ENCODE measurements at places on chromosomes 12 and 14. TPM values are rescaled to one million over a fixed set of nuclear protein-coding genes. Genes with fewer than 3 reads are reported as not detected.
A peak's percentile ranks its signal among the peaks of the same experiment; 100 is the strongest.

Gene TMEM132C
- 3.0 TPM for polyA plus RNA-seq

GRCh38 chr12:53765891-53766290, 14.1 kb upstream of the CISTR start:
- DNase-seq, result no peak

DNA sequence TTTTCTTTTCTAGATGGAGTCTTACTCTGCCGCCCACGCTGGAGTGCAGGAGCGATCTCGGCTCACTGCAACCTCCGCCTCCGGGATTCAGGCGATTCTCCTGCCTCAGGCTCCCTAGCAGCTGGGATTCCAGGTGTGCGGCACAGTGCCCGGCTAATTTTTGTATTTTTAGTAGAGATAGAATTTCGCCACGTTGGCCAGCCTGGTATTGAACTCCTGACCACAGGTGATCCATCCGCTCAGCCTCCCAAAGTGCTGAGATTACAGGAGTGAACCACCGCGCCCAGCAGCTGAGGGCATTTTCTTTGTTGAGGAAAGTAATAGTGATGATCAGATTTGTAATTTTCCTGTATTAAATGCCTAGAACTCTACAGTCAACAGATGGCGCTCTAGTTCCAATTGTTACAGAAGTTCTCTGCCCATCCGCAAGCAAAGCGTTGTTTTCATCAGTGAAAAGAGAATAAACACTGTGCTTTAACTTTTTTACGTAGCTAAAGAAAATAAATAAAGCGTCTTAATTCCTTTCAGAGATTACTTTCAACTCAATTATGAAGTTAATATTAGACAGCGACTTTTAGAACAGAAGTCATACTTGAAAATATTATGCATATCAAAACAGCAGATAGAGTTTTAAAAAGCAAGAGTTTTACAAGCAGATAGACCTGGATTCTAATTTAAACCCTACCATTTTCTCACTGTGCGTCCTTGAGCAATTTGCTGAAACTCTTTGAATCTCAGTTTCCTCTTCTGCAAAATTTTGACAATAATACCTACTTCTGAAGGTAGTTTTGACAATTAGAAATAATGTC, 335.1 kb downstream of the DUSP6 start:
- no peak for DNase-seq

DNA sequence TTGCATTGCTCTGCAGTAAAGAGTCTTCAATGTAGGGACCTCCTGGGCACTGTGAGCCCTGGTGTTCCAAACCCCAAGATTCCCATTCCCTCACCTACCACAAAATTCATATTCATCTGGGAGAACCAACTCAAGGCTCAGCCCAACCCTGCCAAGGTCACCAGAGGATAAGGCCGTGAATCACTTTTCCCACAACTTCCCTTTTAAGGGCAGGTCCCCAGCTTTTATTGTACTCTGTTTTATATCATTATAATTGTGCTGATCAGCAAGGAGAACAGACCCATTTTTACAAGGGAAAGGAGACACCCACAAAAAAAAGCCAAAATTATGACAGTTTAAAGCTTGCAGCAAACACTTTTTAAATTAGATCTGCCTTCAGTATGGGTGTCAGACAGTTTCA, 363.0 kb upstream of the FKBP4 start:
- no peak for DNase-seq

DNA sequence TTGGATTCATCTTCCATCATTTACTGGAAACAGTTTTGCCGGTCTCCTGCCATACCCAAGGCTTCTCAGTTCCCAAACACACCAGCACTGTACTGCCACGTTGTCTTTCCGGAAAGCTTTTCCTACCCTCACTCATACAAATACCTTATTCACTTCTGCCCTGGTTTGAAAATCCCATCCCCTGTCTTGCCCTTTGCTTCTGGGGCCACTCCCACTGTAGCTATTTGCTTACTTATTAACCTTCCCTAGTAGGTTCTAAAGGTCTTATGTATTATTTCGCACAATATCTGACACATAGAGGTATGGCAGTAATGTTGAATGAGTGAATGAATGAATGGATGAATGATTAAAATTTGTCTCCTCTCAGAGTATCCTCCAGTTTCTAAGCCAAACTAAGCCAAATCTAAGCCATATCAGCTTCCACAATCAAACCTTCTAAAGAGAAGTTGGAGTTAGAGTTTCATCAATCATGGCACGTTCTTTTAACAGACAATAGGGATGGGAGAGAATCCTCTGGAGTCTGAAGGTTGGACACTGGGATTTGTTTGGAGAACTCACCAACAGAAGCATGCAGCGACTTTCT, 18.6 kb downstream of the TSPAN8 start:
- no peak for DNase-seq

DNA sequence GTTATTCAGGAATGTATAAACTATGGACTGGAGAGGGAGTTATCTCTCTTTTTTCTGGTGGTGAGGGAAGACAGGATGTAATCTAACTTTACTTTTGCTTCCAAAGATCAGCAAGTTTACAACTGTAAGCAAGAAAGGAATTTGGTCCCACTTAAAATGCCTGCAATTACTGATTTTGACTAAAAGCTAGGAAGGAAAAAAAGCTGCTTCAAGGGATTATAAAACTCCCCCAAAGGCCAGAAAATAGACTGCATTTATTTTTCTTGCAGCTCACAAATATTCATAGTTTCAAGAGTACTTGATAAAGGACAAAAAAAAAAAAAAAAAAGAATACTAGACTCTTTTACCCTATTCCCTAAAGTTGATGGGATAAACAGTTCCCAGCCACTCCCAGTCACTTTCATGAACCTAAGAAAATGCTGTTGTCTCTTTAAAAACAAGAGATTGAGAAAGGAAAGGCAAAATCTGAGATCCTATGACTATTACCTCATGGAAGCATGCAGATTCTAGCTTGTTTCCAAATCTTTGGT, 128.7 kb upstream of the BMP4 start:
- no peak for DNase-seq

- DNase-seq, result no peak
These were observed 57.5 kb downstream of the SYNE3 start for GRCh38 chr14:95458906-95459305.

- no peak for DNase-seq
These were observed 122.9 kb downstream of the PPHLN1 start for GRCh38 chr12:42448841-42449240.

DNA sequence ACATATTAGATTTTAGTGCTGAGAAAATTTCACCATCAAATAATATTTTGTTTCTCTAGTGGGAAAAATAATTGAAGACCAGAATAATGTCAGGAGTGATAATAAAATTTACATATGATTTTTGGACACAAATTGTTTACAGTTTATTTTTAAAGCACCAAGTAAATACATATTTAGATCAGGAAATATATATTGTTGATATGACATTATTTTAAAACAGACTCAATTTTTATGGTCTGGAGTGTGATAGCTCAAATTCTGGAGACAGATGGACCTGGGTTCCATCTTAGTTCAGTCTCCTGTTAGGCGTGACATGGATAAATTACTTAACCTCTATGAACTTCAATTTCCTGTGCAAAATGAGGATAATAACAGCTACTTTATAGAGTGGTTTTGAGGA, 135.4 kb downstream of the TPH2 start:
- no peak for DNase-seq

DNA sequence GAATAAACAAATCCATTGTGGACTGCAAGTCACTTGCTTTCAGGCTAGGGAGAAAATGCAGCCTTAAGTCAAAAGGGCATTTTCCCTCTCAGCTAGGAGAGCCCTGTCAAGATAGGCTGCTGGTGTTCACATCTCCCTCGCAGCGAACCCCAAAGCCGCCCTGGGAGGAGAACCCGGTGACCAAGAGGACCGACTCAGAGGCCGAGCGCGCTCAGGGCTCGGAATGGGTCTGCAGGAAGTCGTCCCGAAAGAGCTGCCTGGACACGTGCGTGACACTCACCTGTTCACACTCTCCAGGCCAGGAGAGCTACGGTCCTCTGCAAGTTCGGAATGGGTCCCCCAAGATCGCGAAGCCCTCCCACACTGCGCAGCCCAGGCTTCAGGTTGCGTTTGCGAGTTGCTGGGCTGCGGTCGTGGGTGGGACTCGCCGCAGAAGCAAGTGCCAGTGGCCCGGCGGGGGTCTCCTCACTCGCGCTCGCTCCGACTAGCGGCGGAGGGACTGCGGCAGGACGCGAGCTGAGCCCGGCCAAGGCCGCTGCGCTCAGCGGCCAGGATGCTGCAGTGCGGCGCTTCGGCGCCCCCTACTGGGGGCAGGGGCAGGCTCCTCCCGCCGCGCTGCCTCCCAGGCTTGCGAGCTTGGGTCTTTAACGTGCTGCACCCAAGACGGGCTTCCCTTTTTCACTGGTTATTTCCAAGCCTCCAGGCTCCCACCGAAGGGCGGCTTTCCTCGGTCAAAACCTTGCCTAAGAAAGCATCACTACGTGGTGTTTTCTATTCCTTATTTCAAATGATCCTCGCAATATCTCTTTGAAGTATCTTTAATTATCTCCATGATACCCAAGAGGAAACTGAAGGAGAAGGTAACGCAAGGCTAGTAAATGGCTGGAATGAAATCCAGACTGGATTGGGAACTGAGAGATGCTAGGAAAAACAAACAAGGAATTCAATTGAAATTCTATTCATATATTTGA, at the start of gene RERG:
Gene RERG, minus strand, starts transcription at position 503 of the 971 bp plus-strand sequence. CDS start 3,928 bp downstream, outside the sequence.
- peak; percentile 78 for DNase-seq
